Stimulated activated CD4-positive, alpha-beta T cell treated with anti-CD3 and anti-CD28 coated beads, Interleukin-1b, Interleukin-23, amount 100 ng/mL, for 24 hours (primary cell): ENCODE measurements at places on chromosomes 16 and 17.

DNA sequence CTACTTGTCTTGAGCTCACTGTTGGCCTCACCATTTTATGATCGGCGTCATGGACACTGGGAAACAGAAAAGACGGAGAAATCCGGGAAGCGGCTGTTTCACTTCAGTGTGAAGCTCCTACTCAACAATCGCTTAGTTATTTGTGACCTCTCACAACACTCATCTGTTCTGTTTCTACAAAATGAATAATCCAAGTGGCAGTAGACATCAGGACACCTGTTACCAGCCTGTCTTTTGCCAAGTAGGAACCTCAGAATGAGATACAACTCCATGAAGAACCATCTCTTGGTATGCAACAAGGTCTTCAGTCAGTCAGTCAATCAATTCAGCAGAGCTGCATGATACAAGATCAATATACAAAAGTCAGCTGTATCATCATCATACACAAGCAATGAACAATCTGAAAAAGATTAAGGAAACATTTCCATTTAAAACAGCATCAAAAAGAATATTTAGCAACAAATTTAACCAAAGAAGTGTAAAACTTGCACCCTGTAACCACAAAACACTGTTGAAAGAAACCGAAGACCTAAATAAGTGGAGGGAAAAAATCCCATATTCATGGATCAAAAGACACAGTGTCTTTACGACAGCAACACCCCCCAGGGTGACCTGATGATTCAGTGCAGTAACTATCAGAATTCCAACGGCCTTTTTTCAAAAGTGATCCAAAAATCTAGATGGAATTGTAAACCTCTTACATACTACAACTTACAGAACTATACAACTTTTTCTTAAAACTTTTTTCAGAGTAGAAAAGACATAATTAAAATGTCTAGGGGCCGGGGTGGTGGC, 63.4 kb downstream of the ANKRD11 start:
- DNase-seq, result no peak

GRCh38 chr16:13426269-13426668, 493.7 kb upstream of the ERCC4 start:
- DNase-seq, result no peak

DNA sequence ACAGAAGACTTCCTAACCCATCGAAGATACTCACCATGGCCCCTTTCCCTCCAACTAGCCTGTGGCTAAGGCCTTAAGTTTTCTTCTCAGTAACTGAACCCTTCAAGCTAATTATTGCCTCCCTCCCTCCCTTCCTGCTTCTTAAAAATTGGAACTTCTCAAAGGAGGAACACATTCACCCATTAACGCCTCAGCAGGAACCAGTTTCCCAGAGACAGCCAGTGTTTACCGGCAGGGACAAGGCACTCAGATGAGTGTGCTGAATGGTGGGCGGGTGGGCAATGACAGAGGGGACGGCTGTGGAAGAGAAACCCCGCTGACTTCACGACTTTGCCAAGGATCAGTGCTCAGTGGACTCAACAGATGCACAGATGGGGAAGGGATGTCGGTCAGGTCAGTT, 20.3 kb downstream of the PITPNA start:
- DNase-seq, result no peak

DNA sequence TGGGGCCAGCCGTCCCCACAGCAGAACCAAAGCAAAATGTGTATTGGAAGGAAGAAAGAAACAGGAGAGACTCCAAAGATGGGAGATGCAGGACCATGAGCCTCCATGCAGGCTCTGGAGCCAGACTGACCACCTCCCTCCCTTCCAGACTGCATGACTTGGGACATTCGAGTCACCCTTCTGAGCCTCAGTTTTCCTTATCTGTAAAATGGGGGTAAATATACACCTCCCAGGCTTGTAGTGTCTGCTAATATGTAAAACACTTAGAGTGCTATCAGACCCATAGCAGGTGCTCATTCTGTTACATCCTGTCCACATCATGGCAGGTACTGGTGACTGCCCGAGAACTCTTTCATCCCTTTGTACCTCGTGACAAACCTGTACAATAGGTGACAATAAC, 370.8 kb downstream of the SNX29 start:
- DNase-seq, result no peak

DNA sequence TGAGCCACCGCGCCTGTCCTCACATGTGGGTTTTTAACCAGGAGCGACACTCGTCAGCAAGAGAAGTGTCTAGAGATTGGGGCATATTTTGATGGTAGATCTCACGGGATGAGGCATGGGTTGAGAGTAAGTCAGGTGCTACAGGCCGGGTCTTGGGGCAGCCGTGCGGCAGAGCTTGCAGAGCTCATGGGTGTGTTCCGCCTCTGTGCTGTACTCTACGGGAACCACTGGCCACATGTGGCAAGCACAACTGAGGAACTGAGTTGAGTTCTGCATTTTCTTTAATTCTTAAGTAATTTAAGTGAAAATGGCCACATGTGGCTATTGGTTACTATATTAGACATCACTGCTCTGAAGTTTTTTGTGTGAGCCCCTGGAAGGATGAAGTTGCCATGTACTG, 9.6 kb downstream of the CLUAP1 start:
- DNase-seq, result no peak

DNA sequence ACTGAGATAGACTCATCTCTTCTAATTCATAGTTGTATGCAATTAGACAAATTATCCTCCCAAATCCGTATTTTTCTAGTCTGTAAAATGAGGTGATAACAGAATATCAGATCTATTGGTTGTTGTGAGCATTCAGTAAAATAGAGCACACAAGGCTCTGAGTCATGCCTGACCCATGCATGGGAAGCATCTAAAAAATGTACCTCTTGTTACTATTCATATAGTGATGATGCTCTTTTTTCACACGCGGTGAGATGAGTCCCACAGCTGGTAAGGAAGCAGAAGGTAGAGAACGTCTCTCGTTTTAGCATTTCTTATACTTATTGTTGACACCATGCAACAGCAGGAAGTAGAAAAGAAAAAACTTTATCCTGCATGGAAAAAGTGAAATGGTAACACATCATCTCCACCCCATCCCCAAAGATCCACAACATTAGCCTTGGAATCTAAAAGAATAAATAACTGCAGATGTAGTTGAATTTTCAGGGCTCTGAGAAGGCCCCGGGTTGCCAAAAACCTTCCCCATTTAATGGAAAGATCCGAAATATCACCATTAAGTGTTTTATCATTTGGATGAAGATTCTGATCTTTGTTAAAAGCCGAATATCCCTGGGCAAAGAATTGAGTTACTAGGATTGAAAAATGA, 215.6 kb downstream of the TMEM114 start:
- DNase-seq, result no peak

DNA sequence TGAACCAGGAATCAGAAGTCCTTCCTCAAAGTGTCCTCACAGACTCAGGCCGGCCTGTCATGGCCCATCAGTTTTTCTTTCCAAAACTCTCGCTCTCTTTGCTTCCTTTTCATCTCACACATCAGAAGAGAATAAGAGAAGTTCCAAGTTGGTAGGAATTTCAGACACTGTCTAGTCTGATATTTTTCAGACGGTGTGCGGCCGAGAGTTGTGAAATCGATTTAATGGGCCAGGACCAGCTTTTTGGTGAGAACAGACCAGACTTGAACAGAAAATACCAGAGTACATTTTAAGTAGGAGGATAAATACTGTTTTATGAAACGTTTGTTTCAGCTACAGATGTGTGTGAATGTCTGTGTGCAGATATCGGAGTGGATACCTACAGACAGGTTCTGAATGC, 24.8 kb upstream of the RCVRN start:
- DNase-seq, result no peak

DNA sequence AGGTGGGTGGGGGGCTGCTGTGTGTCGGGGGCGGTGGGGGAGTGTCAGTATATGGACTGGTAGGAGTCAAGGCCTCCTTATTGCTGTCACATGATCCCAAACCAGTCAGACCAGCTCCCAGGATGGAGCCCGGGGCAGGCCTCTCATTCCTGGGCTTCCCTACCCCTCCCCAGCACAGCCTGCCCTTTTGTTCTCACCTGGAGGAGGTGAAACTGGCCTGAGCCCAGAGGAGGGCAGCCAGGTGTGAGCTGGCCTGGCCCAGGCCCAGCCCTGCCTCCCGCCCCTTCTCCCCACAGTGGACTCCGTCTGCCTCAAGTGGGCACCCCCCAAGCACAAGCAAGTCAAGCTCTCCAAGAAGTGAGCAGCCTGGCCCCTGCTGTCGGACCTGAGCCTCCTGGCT, 4.6 kb downstream of the PRSS8 start:
- DNase-seq, result no peak

- DNase-seq, result no peak
Observed at GRCh38 chr16:71565812-71566700, 10.8 kb downstream of the TAT start.

- DNase-seq, result no peak
Observed at GRCh38 chr17:59431601-59432000, 100.1 kb downstream of the YPEL2 start.

GRCh38 chr16:11079652-11080187, 135.4 kb downstream of the CLEC16A start:
- DNase-seq, result no peak

- no peak for DNase-seq
Observed at GRCh38 chr16:83652943-83653342, 154.8 kb upstream of the HSBP1 start.

GRCh38 chr17:67842648-67843047, 17.3 kb downstream of the BPTF start:
- no peak for DNase-seq

DNA sequence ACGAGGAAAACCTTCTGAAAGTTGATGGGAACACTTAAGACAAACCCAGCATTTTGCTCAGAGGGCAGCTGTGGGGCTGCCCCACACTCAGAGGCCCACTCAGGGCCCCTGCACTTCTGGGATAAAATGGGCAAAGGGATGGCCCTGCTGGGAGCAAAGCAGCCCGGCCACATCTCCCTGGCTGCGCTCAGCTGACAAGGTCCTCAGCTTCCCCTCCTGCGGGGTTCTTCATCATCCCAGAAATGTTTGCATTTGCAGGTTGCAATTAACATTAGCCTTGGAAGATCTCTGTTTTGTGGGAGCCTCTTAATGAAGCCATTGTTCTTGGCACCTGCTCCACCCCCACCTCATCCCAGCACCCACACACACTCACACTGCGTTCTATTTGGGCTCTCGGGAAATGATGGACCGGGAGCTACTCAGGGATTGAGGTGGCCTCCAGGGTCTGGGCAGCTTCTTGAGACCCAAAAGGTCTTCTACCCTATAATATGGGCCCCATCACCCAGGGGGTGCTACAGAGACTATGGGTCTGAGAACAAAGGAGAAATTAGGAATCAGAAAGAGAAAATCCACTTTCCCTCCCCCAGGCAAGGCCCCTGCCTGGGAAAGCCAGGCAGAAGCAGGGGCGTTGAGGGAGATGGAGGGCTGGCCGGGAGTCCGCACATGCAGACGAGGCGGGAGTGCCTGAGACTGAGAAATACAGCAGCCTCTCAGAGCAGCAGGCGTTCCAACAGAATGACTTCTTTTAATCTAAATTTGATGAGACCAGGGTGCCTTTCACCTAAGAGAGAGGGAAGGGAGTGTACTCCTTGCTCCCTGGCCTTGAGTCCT, 53.7 kb upstream of the RPL38 start:
- no peak for DNase-seq
